HFFc6 (cell line): ENCODE measurements at places on chromosomes 16 and 17.

DNA sequence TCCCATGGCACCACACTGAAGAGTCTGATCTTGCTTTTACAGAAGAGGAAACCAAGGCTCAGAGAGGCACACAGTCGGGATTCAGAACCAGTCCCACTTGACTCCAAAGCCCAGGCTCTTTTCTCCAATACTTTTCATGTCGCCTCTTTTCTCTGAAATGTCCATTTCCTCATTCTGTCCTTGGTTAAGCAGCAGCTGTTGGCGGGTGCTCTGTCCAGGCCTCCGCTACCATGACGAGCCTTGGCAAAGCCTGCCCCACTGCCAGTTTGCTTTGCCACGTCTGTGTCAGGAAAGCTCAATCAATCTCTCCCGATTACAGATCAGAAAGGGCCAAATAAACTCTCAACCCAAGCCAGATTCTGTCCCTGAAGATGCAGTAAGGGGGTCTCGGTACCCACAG is 9.1 kb upstream of the CEP295NL start:
- DNase-seq, result no peak

DNA sequence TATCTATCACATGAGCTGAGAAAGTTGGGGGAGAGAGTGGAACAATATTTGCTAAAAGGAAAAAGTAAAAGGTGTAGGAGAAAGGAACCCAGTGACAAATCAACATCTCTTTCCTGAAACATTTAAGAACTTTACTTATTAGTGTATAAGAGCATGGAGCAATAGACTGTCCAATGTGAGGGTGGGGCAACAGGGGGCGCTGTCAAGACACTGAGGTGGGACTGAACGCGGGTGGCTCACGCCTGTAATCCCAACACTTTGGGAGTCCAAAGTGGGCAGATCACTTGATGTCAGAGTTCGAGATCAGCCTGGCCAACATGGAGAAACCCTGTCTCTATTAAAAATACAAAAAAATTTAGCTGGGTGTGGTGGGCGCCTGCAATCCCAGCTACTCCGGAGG is 21.2 kb downstream of the PCTP start:
- no peak for DNase-seq

DNA sequence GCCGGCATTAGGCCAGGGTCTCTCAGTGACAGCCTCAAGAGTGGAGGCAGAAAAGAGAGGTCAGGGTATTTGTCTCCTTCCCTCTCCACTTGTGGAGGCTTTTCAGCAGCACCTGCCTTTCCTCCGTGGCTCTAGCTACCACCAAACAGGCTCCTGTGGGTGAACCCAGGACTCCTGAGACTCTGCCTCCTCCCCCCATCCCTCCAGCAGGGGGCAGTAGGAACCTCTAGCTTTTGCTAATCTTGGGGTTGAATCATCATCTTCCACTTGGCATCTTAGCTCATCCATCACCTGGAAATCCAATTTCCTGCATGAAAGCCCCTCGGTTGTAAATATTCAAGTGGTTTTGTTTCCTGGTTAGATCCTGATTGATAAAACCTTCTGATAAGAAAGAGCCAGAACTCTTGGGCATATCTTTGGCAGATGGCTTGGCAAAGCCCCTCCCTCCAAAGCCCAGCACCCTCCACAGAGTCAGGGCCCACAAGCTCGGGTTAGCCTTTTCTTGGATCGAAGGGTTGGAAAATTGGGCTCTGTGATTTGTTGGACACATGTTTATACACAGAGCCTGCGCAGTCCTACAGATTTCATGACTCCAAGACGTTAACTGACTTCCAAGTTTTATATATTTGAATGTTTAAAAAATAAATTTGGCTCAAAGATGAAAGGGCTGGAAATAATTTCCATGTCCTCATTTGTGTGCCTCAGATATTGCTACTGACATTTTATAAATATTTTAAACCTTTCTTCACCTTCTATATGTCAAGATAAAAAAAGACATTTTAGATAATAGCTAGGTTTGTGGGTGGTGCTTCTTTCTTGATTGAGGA is 322.1 kb downstream of the MAP2K4 start:
- no peak for DNase-seq

DNA sequence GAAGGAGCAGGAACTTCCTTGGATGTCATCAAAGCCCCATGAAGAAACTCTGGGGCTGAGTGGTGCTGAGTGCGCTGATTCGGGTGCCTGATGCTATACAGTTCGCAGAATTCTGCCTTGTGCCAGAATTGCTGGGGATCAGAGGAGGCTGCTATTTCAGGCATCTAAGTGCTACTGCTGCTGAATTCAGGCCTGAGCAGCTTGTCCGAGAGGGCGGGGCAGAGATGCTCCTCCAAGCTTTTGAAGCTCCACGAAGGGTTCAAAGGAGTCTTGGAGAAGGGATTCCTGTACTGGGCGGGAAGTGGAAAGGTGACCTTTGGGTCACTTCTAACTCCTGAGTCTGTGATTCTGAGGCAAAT is 227.8 kb downstream of the CCDC182 start:
- DNase-seq, result no peak

- DNase-seq, result peak; percentile 53
Observed at GRCh38 chr17:80261159-80261894, 675 bp downstream of the RNF213 start.

DNA sequence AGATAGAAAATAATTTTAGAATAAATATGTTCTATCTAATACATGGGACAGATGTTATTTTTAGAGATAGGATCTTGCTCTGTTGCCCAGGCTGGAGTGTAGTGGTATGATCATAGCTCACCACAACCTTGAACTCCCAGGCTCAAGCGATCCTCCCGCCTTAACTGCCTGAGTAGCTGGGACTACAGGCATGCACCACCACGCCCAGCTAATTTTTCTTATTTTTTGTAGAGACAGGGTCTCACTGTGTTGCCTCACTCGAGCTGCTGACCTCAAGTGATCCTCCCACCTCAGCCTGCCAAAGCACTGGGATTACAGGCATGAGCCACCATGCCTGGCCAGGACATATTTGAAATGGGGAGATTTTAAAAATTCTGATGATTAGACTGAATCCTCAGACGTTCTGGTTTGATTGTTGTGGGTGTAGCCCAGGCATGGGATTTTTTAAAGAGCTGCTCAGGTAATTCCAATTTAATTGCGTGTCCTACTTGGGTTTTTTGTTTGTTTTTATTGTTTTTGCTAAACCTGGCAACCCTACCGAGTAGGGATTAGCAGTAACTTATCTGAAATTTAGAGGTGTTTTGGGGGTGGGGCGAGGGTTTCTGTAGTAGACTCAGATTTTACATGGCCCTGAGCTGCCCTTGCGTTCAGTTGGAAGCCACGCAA is 142.9 kb downstream of the RAB11FIP4 start:
- DNase-seq, result no peak

- DNase-seq, result no peak
Observed at GRCh38 chr17:58985367-58985766, 121.3 kb downstream of the TRIM37 start.

DNA sequence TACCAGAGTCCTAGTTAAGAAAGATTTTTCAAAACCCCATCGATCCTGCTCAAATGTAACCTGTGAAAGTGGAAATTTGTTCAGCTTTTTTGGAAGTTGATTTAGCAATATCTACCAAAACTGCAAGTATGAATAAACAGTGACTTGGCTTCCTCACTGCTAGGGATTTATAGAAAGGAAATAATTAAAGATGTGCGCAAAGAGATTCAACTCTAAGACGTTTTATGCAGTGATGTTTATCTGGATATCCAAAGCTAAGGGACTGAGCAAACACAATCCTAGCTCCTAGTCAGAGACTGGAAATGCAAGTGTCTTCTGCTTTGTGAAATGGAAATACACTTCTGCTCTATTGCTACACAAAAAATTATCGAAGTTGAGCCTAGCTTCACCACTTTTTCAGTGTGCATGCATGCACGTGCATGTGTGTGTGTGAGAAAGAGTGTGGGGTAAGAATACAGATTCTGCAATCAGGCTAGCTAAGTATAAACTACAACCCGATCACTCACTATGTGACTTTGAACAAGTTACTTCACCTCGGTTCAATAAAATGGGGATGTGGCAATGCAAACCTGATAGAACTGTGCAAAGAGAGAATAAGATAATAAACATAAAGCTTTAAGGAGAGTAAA is 52.1 kb upstream of the FOXF1 start:
- DNase-seq, result no peak

GRCh38 chr16:2058420-2058819 is 10.6 kb downstream of the TSC2 start:
- DNase-seq, result no peak

GRCh38 chr17:77363821-77364361 is 223.1 kb downstream of the SEC14L1 start:
- DNase-seq, result no peak

GRCh38 chr16:87924041-87924810 is 12.1 kb downstream of the CA5A start:
- DNase-seq, result no peak

- no peak for DNase-seq
Observed at GRCh38 chr17:77782611-77783010, 175.9 kb upstream of the TNRC6C start.

GRCh38 chr17:42122371-42123303 is at the start of gene HSPB9:
Gene HSPB9, plus strand, starts transcription at chr17:42122804. Its CDS starts 47 bp downstream, at chr17:42122851.
- DNase-seq, result no peak

DNA sequence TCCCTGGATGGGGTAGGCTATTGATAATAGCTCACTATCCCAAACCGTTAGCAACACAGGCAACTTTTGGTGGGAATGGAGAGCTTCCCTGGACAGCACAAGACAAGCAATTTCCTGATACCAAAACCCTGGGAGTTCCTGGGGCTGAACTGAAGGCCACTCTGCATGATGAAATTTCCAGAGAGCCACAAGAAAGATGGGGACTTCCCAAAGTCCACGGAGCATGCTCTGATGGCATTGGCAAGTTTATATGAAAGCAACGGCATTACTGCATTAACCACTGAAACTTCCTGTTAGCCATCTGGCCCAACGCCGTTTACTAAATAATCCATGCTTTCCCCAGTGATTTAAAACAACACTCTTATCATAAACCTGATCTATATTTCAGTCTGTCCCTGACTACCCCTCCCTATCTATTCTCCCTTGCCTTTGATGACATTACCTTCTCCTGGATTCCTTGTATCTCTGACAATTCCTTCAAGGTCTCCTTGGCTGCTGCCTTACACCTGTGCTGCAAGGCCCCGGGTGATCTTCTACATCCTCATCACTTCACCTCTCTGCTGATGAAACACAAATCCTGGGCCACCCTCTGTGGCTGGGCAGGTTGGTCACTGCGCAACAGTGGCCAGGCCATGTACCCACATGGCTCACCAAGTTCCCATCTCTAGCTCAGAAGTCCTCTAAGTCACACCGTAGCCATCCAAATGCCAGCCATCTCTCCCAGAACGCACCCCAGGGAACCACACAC is 108.5 kb upstream of the RCVRN start:
- no peak for DNase-seq

DNA sequence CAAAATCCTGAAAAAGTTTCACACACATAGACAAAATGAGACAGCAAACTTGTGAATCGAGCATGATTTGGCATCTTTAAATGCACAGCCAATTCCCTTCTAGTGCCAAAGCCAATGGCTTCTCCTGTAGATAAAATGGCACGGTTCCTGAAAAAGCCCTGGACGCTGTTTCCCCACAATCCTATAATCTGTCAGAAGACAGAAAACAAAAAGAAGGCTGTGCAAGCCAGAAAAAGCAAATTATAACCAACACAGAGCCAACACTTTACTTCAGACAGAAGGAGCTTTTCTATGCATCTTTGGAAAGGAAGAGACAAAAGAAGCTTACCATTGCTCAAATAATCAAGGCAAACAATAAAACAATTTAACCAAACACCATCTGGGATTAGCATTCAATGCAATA is 23.8 kb downstream of the FAM222B start:
- DNase-seq, result no peak

GRCh38 chr16:53745753-53746266 is 41.9 kb downstream of the FTO start:
- peak; percentile 74 for DNase-seq

DNA sequence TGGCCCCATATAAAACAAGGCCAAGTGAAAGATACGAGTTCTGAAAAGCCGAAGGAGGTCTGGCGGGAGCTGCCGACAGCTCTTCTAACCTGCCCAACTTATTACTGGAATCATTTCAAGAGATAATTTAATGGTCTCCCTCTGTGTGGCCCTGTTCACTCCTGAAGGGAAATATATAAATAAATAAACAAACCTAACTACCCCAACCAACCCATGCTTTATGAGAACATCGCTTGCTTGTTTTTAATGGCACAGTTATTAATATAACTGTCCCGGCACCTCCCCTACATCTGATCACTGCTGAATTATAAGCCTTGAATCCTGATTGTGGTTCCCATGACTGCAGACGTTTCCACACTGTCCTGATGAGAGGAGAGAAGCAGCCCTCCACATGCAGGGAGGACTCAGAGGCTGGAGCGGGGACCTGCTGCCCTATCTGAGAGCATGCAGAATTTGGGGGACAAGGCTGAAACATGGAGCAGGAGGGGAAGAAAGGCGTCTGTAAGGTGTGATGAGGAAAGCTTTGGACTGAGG is 22.2 kb downstream of the CDK5RAP3 start:
- no peak for DNase-seq

- DNase-seq, result no peak
Observed at GRCh38 chr16:24493821-24494220, 45.5 kb upstream of the RBBP6 start.

DNA sequence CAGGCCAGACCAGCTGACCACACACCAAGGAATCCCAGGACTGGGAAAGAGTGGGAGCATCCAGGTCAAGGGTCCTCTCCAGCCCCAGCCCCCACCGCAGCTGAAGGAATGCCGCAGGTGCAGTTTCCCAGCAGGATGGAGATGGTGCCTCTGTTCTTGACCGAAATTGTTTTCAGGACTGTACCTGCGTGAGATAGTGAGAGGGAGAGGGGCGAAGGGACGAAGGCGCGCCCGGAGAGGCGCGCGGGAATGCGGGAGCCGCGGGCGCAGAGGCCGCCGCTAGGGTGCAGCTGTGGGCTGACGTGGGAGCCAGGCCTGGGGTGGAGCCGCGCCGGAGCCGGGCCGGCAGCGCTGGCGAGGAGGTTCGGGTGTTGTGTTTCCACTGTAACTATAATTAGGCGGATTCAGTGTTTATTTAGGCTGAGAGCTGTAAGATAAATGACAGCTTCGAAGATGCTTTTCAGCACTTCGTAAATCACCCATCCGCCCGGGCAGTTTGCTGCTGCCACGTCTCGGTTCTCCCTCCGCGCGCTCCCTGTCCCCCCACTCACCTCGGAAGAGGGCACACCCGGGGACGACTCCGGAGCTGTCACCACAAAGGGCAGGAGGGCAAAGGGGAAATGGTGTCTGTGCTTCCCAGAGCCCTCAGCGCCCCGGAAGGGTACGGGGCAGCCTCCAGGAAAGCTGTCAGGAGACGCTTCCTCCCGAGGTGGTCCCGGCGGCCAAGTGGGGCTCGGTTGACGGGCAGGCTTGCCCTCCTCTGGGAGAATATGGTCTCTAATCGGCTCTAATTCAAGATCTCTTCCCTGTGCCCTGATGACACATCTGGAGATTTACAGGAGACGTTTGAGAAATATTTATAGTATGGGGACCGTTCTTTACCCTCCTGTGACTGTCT is 38.2 kb downstream of the HOXB1 start:
- peak; percentile 25 for DNase-seq

DNA sequence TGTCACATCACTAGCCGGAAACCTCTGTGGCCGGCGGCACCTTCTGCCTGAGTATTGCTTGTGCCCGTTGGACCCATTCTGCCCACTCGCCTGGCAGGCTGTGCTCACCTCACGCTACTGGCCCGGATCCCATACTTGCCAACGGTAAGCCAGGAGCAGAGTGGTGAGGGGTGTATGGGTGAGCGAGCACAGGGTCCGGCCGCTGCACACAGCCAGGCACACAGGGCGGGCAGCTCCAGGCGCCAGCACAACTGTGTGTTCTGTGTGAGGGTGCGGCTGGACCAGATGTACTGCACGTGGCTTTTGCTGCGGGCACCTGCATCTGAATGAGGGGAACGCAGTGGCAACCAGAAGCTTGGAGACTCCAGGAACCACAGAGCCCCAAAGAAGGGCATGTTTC is 455.7 kb downstream of the CDH8 start:
- DNase-seq, result no peak

GRCh38 chr16:21189311-21189710 is 22.1 kb downstream of the ZP2 start:
- no peak for DNase-seq
